Hematopoietic multipotent progenitor cell treated with erythropoietin and hydrocortisone succinate and interleukin-3 and kit ligand, for 8 days (in vitro differentiated cells): ENCODE measurements at places on chromosomes 3 and 15.
A peak's percentile ranks its signal among the peaks of the same experiment; 100 is the strongest.

DNA sequence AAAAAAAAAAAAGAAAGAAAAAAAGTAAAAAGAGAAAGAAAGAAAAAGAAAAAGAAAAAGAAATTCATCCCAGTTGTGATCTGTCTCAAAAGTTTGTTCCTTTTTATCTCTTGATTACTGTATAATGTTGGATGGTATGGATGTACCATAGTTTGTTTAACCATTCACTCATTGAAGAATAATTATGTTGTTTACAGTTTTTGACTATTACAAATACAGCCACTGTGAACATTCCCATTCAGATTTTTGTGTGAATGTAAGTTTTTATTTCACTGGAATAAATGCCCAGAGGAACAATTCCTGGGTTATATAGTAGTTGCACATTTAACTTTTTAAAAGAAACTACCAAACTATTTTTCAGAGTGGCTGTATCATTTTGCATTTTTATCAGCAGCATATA lies 10.3 kb upstream of the CCR8 start:
- no peak for DNase-seq

DNA sequence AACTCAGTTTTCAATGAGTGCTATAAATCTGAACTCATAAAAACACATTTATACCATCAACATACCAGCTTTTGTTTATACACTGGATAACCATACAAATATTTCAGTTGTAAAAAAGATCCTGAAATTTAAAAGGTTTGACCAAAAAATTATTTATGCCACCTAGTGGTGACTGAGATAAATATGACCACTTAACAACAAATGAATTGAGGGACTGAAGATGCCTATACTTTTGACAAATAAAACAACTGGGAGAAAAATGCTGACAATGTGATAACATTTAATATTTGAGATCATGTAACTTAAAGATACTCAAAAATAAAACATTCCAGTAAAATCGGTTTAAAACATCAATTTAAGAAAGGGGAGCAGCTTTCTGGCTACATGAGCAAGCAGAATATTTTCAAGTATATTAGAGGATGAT lies 30.4 kb downstream of the ATG3 start:
- peak; percentile 56 for DNase-seq

- no peak for DNase-seq
Measured at GRCh38 chr3:170228093-170228766, 6.0 kb downstream of the PRKCI start.

GRCh38 chr3:134459562-134459961 lies 26.2 kb downstream of the ANAPC13 start:
- no peak for DNase-seq

- no peak for DNase-seq
Measured at GRCh38 chr3:43760938-43761337, 70.2 kb downstream of the ABHD5 start.

- DNase-seq, result no peak
Measured at GRCh38 chr3:72390841-72391240, 457.4 kb downstream of the SHQ1 start.

GRCh38 chr3:165523801-165524200 lies 313.4 kb downstream of the BCHE start:
- no peak for DNase-seq

DNA sequence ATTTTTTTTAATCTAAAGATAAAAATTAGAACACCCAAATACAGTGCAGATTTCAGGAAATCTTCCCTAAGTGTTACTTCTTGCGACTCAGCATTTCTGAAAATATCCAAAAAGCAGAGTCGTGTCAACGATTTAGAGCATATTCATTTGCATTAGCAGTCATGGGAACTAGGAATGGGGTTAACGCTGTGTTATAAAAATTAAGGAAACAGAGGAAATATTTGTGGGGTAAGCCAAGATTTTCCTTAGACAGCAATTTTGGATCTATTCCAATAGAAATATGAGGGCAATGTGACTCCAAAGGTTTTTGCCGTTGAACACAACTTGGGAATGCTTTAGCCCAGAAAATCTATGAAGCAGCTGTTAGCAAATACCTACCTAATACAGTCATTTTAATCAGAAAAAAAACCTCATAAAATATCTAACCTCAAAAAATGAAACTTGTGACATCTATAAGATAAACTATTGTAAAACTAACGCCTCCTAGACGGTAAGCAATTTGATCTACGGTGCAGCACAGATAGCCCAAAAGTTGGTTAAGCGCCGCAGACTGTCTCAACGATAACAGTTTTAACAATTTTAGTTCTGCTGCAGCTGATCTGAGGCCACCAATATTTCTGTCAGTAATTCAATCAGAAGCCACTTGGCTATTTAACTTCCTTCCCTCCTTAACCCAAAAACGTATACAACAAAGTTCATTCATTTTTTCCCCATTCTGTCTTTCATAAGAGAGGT lies 5.8 kb upstream of the ATP11B start:
- peak; percentile 89 for DNase-seq

GRCh38 chr3:168117853-168118313 lies 22.2 kb upstream of the GOLIM4 start:
- DNase-seq, result peak; percentile 44

- no peak for DNase-seq
Measured at GRCh38 chr3:181933052-181933618, 221.4 kb downstream of the SOX2 start.

GRCh38 chr15:68431037-68431791 lies 749 bp downstream of the ITGA11 start:
- DNase-seq, result no peak

DNA sequence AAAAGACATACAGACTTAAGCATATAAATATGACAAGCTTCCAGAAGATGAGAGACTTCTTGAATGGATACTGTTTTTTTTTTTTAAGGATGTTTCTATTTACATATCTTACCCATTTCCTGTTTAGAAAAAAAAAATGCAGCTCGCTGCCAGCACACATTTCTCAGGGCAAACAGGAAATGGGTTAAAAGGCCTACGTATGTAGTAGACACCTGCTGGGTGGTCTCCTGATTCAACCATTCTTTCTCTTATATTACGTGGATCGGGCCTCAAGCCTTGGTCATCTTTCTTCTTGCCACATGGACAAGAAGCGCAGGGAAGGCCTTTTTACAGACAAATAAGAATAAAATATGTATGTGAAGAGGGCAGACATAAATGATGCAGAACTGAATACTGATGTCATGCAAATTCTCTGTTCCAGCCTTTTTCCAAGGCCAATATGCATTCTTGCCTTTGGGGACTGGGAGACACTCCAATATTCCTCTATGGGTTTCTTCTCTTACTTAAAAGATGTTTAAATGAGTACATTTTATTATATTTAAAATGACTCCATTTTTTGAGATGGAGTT lies 35.0 kb upstream of the TJP1 start:
- no peak for DNase-seq

DNA sequence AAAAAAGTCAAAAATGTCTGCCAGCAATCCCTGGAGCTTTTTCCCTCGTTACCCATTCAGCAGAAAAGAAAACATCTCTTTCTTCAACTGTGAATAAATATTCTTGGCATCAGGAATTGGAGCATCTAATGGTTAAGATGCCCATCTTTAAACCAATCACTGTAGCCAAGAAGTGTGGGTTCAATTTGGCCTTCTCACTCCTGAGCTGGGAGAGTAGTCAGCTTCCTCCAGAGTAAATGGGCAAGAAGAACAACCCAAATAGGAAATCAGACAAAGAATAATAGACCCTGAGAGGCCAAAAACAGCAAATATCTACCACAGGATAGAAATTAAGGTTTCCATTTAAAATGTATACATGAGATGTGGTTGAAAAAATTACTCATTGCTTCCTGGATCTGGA lies 508.0 kb upstream of the MDFIC2 start:
- no peak for DNase-seq

DNA sequence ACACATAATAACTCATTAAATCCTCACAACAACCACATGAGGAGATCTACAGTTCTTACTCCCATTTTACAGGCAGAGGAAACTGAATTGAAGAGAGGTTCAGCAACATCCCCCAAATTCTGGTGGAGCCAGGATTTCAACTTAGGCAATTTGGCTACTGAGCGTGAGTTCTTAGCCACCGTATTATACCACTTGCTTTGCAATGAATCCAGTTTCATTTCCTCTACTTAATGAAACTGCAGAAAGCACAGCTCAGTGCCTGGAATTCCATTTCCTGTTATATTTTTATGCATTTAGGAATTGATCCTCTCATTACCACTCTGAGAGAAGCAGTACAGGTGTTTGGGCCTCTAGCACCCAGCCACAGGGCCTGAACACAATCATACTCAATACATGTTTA lies 4.3 kb downstream of the ZNF860 start:
- DNase-seq, result no peak

DNA sequence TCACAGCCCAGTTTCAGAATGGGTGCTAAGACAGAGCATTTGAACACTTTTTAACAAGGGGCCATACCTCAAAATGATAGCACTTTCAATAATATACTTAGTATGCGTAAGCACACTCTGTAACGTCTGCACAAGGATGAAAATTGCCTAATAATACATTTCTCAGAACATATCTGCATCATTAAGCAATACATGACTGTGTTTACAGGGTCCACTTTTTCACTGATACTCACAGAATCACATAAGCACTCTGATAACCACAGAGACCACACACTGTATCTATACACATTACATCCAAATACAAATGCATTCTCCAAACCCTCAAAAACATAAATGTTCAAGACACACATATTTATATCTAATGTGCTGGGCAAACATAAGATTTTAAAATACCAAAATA lies 79.8 kb downstream of the NR1I2 start:
- no peak for DNase-seq

DNA sequence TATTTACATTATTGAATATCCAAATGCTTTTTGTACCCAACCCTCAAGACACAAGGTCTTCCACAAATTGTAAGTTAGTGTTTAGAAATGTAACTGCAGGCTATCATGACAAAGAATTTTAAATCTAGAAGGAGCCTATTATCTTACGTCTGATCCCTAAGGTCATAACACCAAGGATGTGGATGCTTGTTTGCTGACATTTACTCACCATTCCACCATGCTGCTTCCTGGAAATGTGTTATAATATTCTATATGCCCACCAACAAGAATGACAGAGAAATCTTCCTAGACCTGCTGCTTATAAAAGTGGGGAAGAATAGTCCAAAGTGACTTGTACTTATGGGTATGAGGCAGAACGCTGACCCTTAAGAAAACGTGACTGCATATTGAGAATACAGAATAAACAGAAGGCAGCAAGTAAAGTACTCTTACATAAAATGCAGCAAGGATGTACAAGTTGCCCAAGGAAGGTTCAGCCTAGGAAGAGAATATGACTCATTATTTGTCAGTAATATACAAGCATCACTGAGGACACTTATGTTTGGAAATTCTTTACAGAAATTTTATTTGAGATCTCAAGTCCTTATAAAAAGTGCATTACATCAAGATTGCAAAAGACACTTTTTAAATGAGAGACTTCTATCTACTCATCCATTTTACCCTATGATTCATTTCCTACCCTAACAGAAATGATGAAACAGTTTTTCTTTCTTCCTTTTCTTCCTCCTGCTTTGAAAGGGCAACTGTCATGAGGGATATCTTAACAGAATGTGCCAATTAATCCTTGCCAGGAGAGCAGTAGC lies 59.6 kb downstream of the ESYT3 start:
- no peak for DNase-seq

DNA sequence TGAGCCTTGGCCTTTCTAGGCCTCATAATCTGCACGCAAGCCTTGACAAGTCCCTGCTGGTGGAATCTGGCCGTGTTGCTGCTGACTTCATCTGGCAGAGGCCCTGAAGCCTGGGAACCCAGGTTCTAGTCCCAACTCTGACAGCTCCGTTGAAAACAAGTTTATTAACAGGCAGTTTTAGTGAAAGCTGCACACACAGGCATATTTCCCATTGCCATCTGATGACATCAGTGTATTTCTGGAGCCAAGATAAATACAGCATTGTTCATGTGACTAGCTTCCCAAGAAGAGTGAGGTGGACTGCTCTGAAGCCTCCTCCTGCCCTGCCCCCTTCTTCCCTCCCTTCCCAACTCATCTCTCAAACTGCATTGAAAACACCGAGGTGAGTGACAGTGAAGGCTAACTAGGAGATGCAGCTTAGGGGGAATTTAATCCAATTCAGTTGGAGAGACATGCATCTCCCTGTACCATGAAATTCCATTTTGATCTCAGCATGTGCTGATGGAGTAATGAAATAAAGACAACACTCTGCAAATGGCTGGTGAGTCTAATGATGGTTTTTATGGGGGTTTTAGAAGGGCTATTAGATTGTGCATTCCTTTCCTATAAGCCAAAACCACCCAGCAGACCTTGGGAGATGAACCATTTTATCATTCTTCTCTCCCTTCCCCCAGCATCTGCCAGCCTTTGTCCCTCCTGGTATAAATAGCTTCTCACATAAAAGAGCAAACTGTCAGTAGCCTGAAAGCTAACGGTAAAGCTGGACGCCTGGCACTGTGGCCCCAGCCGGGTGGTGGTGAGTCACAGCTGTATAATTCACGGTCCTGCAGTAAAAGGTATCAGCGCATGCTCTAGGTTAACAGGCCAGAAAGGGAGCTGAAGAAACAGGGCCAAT lies 38.0 kb downstream of the PRICKLE2 start:
- DNase-seq, result no peak

- no peak for DNase-seq
Measured at GRCh38 chr3:171765511-171765887, 44.8 kb downstream of the PLD1 start.

GRCh38 chr3:125214738-125215137 lies 2.2 kb upstream of the SLC12A8 start:
- no peak for DNase-seq

DNA sequence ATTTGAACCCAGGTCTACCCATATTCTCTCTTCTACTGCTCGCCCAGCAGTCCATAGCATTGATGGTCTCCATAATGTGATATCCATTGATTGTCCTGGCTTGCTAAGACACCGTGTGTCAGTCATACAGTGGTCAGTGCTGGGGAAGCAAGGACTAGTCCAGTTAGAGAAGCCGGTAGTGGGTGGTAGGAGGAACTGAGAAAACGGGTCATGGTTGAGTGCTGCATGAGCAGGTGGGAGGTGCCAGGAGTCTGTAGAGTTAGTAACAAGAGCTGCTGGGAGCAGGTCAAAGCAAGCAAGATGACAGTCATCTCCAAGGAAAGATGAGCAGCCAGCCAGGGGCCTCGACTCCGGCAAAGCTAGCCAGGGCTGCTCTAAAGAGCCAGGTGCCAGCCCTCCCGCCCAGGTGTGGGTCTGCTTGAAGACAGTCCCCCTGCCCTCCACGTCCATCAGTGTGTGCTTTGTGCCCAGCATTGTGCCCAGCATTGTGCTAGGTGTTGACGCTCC lies 29.5 kb upstream of the USP3 start:
- DNase-seq, result no peak

GRCh38 chr15:60548101-60548500 lies 69.2 kb upstream of the ICE2 start:
- no peak for DNase-seq

DNA sequence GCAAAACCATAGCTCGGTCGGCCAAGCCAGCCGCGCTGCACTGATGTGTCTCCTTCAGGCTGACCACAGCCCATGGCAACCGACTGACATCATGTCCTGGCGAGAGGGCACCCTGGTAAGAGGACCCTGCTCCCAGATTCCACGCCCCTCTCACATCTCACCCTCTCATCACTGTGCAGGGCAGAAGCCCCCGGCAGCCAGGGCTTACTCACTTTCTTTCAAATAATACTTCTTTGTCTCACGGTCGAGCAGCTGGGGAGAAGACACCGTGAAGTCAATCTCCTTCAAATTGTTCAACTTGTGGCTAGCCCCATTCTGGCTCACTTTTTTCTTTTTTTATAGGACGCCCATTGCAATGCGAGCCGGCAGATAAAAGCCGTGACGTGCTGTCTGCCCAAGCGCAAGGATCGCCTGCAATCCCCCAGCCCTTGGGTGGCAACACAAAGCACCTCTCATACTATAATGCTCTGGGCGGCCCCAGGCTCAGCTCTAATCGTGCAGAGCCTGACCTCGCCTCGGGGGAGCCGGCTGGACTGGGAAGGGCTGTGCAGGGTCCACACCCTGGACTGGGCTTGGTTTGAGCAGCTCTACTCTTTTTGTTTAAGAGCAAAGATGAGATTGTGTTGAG lies 33.6 kb downstream of the VGLL4 start:
- peak; percentile 23 for DNase-seq
